ENCODE measurements at places on chromosomes 2 and 18.

DNA sequence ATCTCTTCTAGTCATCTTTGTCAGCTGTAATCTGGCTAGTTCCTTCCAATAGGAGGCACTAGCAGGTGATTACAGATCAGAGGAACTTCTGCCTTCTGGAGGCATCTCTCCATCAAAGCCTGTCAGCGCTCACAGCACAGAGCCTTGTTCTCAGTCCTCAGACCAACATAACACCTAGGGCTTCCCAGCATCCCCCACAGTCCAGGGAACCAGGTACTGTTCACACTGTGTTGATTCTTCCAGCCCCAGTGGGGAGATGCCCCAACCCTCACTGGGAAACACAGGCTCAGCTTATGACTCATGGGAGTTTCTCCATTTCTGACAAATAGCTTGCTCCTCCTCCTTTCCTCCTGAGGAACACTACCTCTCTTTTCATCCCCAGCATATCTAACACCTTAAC is 601.7 kb downstream of the CBLN2 start:
- DNase-seq, result peak; percentile 17

DNA sequence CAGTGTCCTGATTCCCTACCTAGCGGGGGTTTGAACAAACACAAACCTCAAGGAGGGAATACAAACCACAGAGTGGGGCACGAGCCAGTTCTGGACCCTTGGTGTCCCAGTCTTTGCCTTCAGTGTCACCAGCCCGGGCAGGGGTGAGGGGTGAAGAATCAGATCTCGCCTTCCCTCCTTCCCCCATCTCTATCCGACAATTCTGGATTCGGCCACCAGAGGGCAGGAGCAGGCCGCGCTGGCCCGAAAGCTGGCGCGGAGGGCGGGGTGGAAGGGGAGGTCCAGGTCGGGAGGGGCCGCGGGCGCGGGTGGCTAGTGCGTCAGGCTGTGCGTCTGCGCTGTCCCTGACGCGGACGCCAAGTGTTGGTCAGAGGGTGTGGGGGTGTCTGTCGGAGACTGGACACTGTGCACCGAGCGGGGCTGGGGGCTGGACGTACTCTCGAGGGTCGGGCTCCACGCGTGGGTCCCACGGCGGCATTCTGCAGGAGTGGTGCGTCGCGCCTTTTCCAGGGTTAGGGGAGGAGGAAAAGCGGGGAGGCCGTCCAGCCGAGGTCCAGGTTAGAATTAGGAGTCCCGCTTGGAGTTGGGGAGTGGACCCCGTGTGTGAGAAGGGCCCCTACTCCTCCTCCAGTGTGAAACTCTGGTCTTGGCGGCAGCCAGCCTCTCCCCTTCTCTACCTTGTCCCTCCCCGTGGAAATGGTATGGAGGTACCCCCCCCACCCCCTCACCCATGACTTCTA is 2.9 kb upstream of the CRYBA2 start:
- peak; percentile 88 for DNase-seq

DNA sequence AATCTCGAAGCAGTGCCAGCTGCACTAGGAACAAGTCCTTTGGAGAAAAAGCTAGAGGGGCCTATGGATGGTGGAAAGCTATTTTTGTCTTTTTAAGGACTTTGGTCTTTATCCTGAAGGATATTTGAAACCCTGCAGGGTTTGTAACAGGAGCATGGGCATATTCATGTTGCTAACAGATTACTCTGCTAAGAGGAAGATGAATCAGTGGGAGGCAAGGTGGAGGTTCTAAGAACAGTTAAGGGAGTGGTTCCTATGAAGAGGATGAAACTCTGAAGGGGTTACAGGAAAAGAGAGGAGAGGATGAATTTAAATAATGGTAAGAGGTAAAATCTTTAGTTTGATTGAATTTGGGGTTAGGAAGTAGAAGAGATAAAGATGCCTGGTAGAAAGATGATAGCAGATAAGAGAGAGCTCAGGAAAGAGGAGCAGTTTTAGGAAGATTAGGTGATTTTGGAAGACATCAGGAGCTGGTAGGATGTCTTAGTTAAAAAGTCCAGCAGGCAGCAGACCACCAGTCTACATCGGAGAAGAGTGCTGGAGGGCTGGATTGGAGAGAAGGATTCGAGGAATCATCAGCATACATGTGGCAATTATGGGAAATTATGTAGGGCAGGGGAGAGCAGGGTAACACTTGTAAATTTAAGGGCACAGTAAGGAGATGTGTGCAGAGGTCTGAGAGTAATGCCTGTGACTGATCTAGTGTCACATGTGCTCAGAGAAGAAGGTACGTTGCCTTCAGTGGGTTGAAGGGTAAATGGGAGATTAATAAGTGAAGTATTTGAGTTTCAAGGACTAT is 39.3 kb upstream of the C1GALT1C1L start:
- no peak for DNase-seq

DNA sequence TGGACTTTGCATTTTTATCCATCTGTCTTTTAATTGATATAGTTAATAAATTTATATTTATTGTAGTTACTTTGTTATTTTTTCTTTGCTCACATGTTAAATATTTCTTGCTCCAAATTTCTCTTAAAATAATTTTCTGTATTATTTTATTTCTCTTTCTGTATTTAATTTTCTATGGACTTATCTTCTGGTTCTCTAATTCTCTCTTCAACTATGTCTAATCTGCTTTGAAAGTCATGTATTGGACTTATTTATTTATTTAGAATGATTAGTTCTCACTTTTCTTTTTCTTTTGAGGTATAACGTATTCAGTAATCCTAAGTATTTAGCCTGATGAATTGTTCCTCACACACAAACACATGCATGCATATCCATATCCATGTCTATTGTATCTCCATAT is 53.1 kb downstream of the ASB1 start:
- DNase-seq, result no peak

DNA sequence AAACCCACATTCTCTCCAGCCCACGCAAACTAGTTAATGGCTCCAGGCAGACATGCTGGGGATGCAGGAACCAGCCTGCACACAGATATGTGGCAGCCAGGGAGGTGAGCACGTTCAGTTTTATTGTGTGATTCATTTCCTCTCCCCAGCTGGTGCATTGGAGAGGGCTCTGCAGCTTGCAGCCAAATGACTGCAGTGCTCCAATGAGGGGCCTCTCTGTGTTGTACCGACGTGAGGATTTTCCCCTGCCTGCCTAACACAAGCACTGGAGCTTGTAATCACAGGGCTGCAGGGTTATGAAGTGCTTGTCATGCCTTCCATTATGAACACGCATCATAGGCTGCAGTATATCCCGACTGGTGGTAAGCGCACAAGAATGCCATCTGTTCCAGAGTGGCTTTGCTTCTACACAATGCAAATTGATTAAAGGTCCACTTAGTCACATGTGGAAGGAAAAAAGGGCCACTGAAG is 92.3 kb upstream of the THUMPD2 start:
- peak; percentile 77 for DNase-seq

DNA sequence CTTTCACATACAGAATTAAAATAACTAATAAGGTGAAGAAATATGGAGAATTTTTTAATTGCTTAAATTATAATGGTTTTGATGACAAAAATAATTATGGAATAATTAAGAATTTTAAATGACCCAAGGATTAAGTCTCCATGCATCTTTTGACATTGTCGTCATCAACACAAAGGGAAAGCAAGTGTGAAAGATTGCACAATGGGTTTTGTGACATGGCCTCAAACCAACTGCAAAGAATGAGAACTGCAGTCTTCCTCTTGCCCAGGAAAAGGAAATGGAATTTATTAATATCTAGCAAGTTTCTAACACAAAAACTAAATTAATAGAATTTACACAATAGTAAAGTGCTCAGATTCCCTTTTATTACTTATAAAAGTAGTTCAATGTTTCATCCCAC is 329.1 kb upstream of the PKDCC start:
- peak; percentile 15 for DNase-seq

- peak; percentile 74 for DNase-seq
Observed at GRCh38 chr2:41414486-41415230, 633.2 kb upstream of the PKDCC start.
